ENCODE measurements at places on chromosomes 11 and 22.

- no peak for DNase-seq
These were observed 520.2 kb downstream of the BRD1 start for GRCh38 chr22:49307481-49307830.

DNA sequence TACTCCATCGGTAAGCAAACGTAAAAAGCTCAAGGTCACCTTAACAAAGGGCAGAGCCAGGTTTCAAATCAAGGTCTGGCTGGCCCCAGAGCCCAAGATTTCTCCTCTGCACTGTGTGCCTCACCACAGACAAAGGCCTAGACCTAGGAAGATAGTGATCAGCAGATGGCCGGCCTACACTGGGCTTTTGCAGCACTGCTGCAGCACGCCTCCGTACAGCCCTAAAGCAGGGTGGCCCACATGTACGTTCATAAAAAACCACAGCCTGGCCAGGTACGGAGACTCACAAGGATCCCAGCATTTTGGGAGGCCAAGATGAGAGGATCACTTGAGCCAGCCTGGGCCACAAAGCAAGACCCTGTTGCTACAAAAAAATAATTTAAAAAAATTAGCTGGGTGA, 106.3 kb upstream of the PITPNB start:
- no peak for DNase-seq

DNA sequence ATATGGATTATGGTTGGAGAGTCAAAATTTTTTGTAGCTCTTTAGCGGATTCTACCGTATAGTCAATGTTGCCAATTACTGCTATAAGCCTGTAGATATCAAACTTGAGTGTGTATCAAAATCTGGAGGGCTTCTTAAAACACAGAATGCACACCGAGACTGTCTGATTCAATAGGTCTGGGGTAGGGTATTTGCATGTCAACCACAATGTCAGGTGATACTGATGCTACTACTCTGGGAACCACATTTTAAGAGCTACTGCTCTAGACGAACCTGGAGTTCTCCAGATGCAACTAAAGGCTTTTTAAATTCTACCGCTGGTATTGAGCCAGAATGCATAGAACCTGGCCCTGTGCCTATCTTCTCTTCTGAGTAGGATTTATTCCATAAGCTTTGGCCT, 15.8 kb upstream of the MS4A4A start:
- no peak for DNase-seq

GRCh38 chr11:110026858-110027626, 66.2 kb upstream of the ZC3H12C start:
- no peak for DNase-seq

- DNase-seq, result no peak
These were observed 718 bp downstream of the LTBP3 start for GRCh38 chr11:65557280-65558001.

- DNase-seq, result no peak
These were observed 737 bp upstream of the MFRP start for GRCh38 chr11:119347242-119347641.

All from cardiac fibroblast (primary cell).